RKO (cell line): ENCODE measurements at places on chromosomes 3 and 15.

- peak; percentile 20 for DNase-seq
These were observed 437.7 kb downstream of the RAP2B start for GRCh38 chr3:153599685-153600084.

GRCh38 chr15:48090666-48091065 lies 30.1 kb upstream of the SLC24A5 start:
- no peak for DNase-seq

- DNase-seq, result no peak
These were observed at the start of gene TGM5 for GRCh38 chr15:43266834-43267233. TSS of gene TGM5 (minus strand) at chr15:43266928. CDS start at chr15:43266849, 79 bp downstream.

DNA sequence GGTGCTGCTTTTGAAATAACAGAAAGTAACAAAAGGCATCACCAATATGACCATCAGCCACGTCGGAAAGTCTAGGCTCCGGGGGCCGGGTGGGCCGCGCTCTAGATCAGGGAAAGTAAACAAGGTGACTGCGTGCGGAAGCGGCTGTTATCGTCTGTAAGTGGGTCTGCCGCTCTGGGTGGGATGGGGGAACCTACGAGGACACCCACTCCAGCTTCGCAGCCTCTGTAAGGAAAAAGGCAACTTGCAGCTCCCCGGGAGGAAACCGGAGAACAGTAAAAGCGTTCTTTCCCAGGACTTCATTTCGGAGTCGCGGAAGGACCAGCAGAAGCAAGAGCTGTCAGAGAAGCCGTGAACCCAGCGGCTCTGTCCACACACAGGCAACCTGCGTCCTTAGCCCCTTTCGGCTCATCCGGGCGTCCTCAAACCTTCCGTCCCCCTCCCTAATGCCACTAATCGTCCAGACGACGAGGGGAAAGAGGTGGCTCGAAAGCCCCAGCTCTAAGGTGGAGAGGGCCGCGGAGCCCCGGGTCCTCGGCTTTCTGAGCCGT lies 461 bp downstream of the XRN1 start:
- DNase-seq, result peak; percentile 49

DNA sequence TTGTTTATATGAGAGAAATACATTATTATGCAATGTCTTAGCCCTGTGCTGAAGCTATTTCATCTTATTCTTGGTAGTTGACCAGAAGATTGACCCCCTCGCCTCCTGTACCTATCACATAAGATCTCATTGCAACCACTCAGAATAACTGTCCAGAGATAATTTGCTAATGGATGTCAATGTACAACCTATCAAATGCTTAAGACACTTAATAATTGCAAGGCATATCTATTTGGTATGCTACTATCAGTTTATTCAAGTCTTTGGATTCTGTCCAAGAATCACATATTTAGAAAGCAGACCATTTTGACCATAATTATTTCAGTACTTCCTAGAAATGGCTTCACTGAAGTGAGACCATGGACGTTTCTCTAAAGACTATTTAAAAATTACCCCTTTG lies 241.6 kb downstream of the GAP43 start:
- no peak for DNase-seq
